ENCODE measurements at places on chromosomes 7 and 10. TPM values are rescaled to one million over a fixed set of nuclear protein-coding genes. Genes with fewer than 3 reads are reported as not detected.
A peak's percentile ranks its signal among the peaks of the same experiment; 100 is the strongest.

DNA sequence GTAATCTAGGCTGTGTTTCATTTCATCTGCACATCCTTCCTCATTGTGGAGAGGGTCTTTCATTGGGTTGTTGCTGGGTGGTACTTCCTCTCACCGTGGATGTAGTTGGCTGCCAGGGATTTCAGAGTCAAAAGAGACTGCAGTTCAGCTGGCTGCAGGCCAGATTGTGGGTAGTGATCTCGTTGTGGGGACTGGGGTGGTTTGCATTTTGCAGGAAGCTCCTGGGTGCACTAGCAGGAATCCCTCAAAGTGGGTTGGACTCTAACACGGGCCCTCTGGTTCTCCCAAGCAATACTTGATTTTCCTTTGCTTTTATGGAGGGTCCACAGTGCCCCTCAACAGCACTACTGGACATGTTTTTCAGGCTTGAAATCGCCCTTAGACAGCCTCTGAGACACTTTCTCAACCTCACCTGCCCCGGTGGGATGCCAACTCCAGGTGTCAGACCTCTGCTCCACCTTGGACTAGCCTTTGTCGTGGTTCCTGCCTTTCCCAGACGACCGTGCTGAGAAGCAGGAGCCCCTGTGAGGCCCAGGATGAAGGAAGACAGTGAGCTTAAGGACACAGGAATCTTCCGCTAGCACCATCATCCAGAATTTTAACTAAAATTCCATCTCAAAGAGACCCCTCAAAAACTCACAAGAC is 23.9 kb upstream of the ZNF273 start:
- DNase-seq = no peak
- H3K4me1 ChIP-seq = no peaks in the 10 kb centered on the region
- H3K36me3 ChIP-seq = no peaks in the 10 kb centered on the region
- H3K27me3 ChIP-seq = no peaks in the 10 kb centered on the region

- no peak for DNase-seq
- no peak overlapping the region for H3K4me3 ChIP-seq
- no peaks in the 10 kb centered on the region for H3K27me3 ChIP-seq
- peaks cover 7% of the 10 kb centered on the region for H3K4me1 ChIP-seq
- no peaks in the 10 kb centered on the region for H3K36me3 ChIP-seq
- H3K27ac ChIP-seq = no peak overlapping the region
Measured at GRCh38 chr7:74473116-74473515, 19.4 kb downstream of the GTF2IRD1 start.

DNA sequence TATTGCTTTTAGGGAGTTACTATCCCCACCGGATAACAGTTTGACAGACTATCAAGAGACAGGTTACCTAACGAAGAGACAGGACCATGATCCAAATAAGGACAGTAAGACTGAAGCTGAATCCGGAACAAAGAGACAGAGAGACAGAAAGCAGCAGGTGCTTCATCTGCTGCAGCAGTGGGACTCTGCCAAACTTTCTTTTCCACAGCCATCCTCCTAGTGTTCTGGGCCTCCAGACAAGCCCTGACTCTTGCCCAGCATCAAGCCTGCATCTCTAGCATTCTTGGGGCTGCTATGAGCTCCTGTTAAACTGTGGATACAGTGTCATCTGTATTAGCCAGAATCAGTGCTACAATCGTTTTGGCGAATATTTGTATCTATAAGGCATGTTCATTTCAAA is 761.7 kb downstream of the GRID1 start:
- H3K4me1 ChIP-seq = no peaks in the 10 kb centered on the region
- DNase-seq = no peak
- H3K27ac ChIP-seq = no peak overlapping the region
- no peaks in the 10 kb centered on the region for H3K27me3 ChIP-seq
- no peak overlapping the region for H3K4me3 ChIP-seq
- no peaks in the 10 kb centered on the region for H3K36me3 ChIP-seq

DNA sequence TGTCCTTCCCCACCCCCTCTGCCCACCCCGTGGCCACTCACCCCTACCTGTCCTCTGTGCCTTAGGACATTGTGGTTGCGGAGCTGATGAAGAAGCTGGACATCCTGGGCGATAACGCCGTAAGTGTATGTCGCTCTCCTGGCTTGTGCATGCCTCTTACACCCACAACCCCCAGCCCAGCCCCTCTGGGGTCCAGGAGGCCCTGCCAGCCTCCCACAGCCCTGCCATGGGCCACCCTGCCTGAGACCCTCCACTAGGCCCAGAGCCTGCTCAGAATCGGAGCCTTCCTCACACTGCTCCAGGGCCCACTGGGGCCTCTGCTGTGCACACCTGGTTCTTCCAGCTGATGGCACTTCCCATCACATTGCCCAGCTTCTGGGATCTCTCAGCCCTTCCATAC is 36.8 kb upstream of the DPYSL4 start:
- no peaks in the 10 kb centered on the region for H3K36me3 ChIP-seq
- no peak overlapping the region for H3K27ac ChIP-seq
- no peaks in the 10 kb centered on the region for H3K4me1 ChIP-seq
- H3K27me3 ChIP-seq = no peaks in the 10 kb centered on the region

- peaks cover 2% of the 10 kb centered on the region for H3K27me3 ChIP-seq
- H3K4me3 ChIP-seq = peak overlapping the region; percentile 51
- no peaks in the 10 kb centered on the region for H3K36me3 ChIP-seq
Measured at GRCh38 chr7:30681331-30681797, 892 bp downstream of the CRHR2 start.

GRCh38 chr10:132036153-132036886 is 29.4 kb upstream of the JAKMIP3 start:
- H3K27ac ChIP-seq = no peak overlapping the region
- H3K27me3 ChIP-seq = no peaks in the 10 kb centered on the region
- peak overlapping the region; percentile 21 for H3K4me3 ChIP-seq
- H3K36me3 ChIP-seq = no peaks in the 10 kb centered on the region
- no peaks in the 10 kb centered on the region for H3K4me1 ChIP-seq

DNA sequence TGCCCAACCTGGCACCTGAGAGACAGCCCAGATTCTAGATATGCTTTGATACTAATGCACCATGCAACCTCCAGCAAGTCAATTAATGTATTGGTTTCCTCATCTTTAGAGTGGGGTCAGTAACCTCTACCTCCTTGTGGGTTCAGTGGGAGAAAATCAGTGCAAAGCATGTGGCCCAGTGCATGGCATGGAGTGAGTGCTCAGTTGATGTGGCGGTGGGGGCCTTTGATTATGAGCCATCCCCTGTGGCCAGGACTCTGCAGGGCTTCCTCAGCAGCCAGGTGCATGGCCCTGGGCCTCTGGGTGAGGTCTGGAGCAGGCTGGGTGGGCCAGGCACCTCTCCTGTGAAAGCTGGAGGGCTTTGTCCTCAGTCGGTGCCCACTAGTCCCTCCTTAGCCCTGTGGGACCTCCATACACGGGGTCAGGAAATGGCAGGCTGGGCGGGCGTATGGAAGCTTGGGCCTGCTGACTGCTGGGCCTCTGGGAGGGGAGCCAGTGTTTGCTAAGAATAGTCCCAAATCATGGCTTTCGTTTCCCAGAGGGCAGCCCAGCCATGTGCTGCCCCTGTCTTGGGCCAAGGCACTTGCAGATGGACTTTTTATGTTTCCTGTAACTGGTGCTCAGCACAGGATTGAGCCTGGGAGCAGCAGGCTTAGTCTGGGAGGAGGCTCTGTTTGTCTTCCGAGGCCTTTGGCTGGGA is 3.4 kb downstream of the PALD1 start:
- no peaks in the 10 kb centered on the region for H3K27me3 ChIP-seq
- H3K4me3 ChIP-seq = no peak overlapping the region
- H3K27ac ChIP-seq = no peak overlapping the region
- no peak for DNase-seq
- H3K36me3 ChIP-seq = no peaks in the 10 kb centered on the region

DNA sequence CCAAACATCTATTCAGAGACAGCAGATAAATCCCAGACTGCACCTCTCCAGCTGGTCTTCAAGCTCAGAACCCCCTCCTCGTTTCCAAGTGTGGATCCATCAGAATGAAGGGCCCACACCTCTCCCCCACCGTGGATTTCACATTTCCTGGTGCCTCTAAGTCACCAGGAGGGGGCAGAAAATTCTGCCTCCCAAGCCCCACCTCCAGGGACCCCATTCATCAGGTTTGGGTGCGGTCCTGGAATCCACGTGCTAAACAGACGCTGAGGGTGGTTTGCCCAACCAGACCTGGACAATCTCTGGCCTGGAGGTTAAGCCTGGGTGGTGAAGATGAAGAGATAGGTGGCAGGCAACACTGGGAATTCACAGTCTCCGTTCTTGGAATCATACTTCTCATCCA is 92.4 kb downstream of the WDR11 start:
- no peak overlapping the region for H3K4me3 ChIP-seq
- H3K4me1 ChIP-seq = no peaks in the 10 kb centered on the region
- H3K27me3 ChIP-seq = peaks cover 5% of the 10 kb centered on the region
- H3K36me3 ChIP-seq = no peaks in the 10 kb centered on the region
- DNase-seq = no peak
- H3K27ac ChIP-seq = no peak overlapping the region

- H3K4me1 ChIP-seq = no peaks in the 10 kb centered on the region
- H3K27me3 ChIP-seq = no peaks in the 10 kb centered on the region
- H3K4me3 ChIP-seq = no peak overlapping the region
- H3K36me3 ChIP-seq = no peaks in the 10 kb centered on the region
- H3K27ac ChIP-seq = no peak overlapping the region
Measured at GRCh38 chr10:15245530-15245929, 77.0 kb upstream of the NMT2 start.

DNA sequence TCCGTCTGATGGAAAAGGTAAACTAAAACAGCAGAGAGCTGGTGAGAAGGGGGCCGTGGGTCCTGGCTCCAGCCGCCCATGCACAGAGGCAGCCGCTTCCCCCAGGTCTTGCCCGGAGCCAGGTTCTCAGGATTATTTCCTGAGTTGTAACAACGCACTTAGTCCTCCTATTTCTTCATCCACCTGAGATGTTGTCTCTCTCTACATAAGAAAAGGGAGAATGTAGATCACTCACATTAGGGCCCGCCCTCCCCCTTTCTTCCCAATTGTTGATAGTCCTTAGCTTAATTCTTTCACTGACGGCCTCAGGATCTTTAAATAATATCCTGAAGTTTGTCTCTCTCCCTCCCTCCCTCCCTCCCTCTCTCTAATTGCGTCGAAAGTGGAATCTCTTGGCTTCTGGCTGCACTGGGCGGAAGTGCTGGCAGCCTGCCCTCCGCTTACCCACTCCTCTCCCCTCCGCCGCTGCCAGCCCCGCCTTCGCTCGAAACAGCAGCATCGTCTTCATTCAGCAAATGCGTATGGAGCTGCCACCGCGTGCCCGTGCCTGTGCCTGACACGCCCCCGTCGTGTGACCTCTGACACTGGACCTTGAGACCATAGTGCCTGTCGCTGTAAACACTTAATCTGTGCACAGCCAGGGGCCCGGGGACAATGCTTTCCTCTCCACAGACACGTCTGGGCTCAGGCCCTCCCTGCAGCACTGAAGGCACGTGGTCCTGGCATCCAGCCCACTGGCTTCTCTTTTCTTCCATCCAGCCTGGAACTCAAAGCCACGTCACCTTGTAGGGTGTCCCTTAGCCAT is 174.5 kb upstream of the PPP2R2D start:
- no peaks in the 10 kb centered on the region for H3K4me1 ChIP-seq
- peak; percentile 54 for DNase-seq
- H3K27me3 ChIP-seq = no peaks in the 10 kb centered on the region
- peak overlapping the region; percentile 46 for H3K4me3 ChIP-seq

- H3K27me3 ChIP-seq = no peaks in the 10 kb centered on the region
- no peaks in the 10 kb centered on the region for H3K4me1 ChIP-seq
- H3K27ac ChIP-seq = no peak overlapping the region
Measured at GRCh38 chr7:128427289-128427891, 17.6 kb upstream of the IMPDH1 start.

- no peak overlapping the region for H3K27ac ChIP-seq
- no peak for DNase-seq
- H3K4me3 ChIP-seq = no peak overlapping the region
- no peaks in the 10 kb centered on the region for H3K4me1 ChIP-seq
- H3K36me3 ChIP-seq = no peaks in the 10 kb centered on the region
Measured at GRCh38 chr7:142168746-142169145, 57.2 kb downstream of the MGAM2 start.

DNA sequence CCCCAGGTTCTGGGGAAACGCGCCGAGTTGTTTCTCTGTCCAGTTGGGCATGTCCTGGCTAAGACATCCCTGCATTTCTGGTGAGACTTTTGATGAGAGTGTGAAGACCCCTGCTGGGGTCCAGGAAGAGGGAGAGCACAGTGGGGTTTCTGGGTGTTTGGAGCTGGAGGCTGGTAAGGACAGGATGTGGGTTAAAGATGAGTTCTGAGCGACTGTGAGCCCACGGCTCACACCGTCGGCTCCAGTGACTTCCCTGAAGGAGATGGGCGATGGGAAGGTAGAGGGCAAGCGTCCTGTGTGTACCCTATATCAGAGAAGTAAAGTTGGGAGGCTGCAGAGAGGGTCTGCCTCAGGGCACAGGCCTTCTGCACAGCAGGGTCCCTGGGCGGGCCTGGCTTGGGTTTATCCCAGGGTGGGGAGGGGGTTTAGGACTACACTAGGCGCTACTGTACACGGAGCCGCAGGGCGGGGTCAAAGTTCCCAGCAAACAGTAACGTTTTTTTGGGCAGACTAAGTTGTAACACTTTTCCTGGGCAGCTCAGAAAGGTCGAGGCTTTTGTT is 3.6 kb downstream of the EMX2 start:
- H3K27ac ChIP-seq = no peak overlapping the region
- H3K4me1 ChIP-seq = peaks cover 5% of the 10 kb centered on the region
- H3K4me3 ChIP-seq = peak overlapping the region; percentile 69
- H3K36me3 ChIP-seq = no peaks in the 10 kb centered on the region

DNA sequence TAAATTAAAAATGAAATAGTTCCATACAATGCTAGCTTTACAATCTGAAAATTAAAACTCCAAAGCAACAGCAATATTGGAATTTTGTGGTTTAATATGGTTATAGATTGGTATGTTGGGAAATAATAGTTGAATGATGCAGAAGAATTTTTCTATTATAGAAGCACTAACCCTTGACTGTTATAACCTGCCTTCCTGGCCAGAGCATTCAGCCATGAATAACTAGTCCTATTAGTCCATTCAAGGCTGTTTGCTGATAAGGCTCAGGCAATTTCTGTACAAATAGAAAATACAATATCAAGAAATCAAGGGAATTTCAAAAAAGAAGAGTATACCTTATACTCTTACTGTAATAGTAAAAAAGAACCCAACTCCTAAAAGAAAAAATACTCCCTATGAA is 101.6 kb upstream of the SP4 start:
- no peaks in the 10 kb centered on the region for H3K27me3 ChIP-seq
- H3K4me3 ChIP-seq = no peak overlapping the region
- no peak for DNase-seq
- no peaks in the 10 kb centered on the region for H3K4me1 ChIP-seq
- H3K27ac ChIP-seq = no peak overlapping the region

- no peak overlapping the region for H3K27ac ChIP-seq
- DNase-seq = no peak
- H3K27me3 ChIP-seq = no peaks in the 10 kb centered on the region
Measured at GRCh38 chr7:83550100-83550499, 98.8 kb downstream of the SEMA3E start.

Gene RAPGEF5
- total RNA-seq = 78.0 TPM

Gene ADD3
- 208 TPM for total RNA-seq

Gene CALCR
- 0.15 TPM for total RNA-seq

Gene HIP1
- total RNA-seq = 24.6 TPM

Gene ZNF503
- total RNA-seq = 7.6 TPM

Gene ASIC3
- 2.3 TPM for total RNA-seq

Gene GIMAP6
- 13.3 TPM for total RNA-seq

All from breast epithelium (tissue), 4 donors.